ENCODE measurements at places on chromosomes 2 and 18.

DNA sequence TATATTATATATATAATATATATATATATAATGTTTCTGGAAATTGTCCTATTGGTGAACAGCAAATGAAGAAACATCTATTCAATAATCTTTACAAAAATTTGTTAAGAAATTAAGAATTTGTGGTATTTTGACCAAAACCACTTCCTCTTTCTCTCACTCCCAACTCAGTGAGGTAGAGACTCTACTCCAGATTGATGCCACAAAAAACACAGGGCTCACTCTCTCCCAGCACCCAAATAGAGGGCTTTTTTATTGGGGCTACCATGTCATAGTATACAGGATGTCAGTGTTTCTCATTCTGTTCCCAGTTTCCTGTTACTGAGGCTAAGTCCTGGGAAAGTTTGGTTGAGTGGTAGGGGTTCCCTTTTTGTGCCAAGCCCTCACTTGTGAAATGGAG is 1155.4 kb downstream of the BCL11A start:
- no peak for DNase-seq

DNA sequence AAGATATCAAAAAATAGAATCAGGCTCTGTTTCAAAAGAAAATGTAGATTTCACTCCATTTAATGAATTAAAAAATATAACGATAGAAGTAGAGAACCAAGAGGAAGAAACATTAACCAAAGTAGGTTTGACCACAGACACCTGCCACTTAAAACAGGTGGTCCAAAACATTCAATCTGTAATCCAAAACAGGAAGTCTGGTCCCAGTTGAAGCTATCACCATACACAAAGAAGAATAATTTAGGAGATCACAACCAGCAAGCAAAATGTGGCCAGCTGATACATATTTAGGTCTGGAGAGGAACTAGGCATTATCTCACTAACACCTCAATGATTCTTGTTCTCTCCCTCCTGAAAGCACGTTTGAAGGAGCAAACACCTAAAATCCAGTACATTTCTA is 73.1 kb downstream of the FTCDNL1 start:
- no peak for DNase-seq

GRCh38 chr18:13112982-13113381 is 105.6 kb upstream of the LDLRAD4 start:
- no peak for DNase-seq

DNA sequence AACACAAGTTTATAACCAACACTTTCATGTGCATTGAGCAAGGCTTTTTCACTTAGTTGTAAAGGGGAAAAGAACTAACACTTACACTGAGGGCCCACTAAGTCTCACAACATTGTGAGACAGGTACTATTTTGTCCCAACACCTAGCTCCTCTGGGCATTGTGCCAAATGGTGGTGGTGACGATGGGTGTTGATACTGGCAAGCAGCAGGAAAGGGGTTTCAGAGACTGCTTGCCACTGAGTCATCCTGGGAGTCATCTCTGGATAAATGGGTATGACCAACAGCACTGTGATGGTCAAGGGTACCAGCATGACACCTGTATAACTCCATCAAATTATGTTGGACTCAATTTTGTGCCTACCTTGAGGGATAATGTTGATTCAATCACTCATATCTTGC is 138.8 kb upstream of the ITGA6 start:
- no peak for DNase-seq

DNA sequence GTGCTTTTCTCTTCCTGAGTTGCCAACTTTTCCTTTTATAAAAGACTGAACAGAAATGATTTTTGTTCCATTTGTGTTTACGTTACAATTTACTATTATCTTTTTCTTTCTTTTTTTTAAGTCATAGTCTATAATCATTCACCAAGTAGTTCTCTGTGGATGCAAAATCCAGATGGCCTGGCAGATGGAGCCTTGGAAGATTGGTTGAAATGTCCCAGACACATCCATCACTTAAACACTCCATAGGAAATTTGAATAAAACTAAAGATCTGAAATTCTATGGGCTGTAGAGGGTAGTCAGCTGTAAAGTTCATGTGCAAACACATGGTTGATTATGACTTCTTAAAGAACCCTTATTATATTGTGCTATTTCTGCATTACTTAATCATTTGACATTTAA is 164.8 kb upstream of the DOCK10 start:
- DNase-seq = no peak

DNA sequence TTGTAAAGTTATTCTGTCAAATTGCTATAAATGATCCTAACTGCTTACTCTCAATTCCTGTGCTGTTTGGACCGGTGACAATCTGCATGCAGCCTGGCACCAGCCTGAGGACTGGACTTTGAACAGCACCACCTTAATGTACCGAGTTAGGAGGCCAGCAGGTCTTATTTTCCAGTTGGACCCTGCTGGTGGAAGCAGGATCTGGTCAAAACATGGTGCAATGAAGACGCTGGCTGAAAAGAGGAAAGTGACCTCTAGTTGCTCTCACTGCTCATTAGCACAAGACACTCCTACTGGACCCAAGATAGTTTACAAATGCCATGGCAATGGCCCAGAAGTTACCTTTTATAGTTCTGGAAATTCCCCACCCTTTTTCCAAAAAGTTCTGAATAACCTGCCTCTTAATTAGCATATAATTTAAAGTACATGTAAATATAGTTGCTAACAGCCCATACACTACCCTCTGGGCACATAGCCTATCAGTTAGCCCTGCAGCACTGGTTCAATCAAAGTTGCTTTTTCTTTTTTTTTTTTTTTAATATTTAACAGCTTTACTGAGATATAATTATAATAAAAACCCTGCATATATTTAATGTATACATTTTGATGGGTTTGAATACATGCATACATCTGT is 35.8 kb downstream of the RBKS start:
- DNase-seq = no peak

- no peak for DNase-seq
Measured at GRCh38 chr2:238409341-238410199, 17.2 kb upstream of the ASB1 start.

- no peak for DNase-seq
Measured at GRCh38 chr2:226366920-226367319, 432.7 kb downstream of the IRS1 start.

GRCh38 chr2:201523506-201523905 is 72.0 kb downstream of the STRADB start:
- DNase-seq = no peak

GRCh38 chr18:12028040-12028628 is 46.8 kb downstream of the IMPA2 start:
- DNase-seq = no peak

- no peak for DNase-seq
Measured at GRCh38 chr2:132949108-132949507, 279.1 kb upstream of the LYPD1 start.

- DNase-seq = no peak
Measured at GRCh38 chr18:463827-464541, 36.5 kb downstream of the COLEC12 start.

GRCh38 chr2:118490330-118490729 is 357.1 kb downstream of the EN1 start:
- DNase-seq = no peak
